ENCODE measurements at places on chromosomes 12 and 14. TPM values are rescaled to one million over a fixed set of nuclear protein-coding genes. Genes with fewer than 3 reads are reported as not detected.
A peak's percentile ranks its signal among the peaks of the same experiment; 100 is the strongest.

Gene SMCO2
- total RNA-seq: not detected

GRCh38 chr12:32437095-32437515 is 37.7 kb downstream of the FGD4 start:
- peak; percentile 83 for DNase-seq

DNA sequence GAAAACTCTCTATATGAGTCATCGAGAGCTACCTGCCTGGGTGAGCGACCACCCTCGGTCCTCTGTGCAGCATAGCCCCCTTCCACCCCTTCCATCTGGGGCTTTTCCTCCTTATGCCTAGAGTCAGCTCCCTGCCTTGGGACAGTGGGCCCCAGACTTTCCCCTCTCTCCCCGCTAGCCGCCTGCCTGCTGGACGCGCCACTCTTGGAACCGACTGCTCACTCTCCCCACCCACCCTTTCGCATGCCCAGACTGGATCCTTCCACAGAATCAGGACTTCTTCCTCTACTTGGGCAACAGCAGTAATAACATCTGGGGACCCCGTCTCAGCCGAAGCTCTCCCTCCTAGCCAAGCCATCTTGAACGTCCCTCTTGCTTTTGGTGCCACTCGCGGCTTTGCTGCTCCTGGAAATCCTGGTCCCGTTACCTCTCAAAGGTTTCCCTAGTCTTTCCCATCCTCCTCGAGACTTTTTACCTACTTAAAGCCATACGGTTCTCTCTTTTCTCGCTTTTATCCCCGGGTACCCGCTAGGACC is 671 bp downstream of the ESYT1 start:
- no peak for DNase-seq

DNA sequence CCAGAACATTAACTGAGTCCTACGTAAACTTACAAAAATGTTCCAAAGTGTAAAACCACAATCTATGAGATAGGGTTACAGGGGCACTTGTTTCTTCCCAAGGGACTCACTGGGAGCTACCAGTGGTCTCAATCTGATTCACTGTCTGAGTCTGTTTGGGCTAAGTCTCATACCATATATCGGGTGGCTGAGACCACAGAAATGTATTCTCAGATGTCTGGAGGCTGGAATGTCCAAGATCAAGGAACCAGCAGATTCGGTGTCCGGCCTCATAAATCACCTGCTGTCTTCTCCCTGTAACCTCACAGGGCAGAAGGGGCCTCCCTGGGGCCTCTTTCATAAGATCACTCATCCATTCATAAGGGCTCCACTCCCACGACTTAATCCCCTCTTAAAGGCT is 616.3 kb upstream of the TMEM132C start:
- DNase-seq: peak; percentile 82

- DNase-seq: no peak
These were observed 1180.6 kb downstream of the VRK1 start for GRCh38 chr14:97977651-97978261.

DNA sequence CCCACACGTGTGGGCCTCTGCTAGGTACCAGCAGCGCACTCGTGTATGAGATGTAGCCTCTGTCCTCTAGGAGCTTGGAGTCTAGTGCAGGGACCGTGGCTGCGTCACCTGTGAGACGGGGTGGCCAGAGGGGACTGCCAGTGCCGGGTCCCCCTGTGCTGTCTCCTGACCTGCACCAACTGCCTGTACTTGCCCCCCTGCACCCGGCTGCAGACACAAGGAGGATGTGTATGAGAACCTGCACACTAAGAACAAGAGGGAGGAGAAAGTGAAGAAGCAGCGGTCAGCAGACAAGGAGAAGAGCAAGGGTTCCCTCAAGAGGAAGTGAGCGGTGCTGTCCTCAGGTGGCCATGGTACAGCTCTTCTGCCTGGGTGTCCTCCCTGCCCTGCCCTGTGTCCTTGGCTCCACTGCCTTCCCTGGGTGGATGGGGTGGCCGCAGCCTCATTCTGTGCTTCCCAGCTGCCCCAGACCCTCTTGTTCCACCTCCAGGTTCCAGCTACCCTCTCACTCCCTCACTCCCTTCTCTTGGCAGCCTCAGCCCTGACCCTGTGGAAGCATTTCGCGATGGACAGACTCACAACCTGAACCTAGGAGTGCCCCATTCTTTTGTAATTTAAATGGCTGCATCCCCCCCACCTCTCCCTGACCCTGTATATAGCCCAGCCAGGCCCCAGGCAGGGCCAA is 9.6 kb downstream of the PTPN6 start:
- DNase-seq: peak; percentile 24

DNA sequence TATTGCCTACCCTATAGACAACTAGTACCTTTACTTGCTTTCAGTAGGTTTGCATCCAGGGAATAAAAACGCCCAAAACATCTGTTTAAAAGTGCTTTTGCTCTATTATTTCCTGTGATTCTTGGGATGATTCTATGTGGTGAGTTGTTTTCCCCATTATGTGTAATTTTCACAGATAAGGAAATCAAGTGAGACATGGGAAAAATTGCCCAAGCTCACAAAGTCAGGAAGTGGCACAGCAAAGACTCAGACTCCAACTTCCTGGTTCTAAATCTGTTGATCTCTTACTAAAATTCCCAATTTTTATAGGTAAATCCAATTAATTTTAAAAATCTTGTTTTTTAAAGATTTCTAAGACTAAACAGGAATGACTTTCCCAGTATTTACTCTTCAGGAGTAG is 39.0 kb downstream of the NID2 start:
- no peak for DNase-seq

DNA sequence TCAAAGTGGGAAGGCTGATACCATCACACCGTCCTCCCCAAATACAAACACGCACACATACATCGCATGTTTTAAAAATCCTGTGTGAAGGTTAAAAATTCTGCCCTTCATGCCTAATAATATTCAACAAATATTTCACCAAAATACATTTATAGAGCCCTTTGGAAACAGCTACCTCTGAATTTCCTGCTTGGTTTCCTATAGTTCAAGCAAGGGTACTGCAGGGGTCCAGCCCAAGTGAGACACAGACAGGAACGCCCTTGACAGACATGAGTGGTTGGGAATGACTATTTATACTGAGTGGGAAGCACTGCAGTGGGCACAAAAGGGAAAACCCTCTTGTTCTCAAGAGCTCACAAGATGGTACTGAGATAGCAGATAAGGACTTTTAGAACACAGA is 51.0 kb downstream of the ST8SIA1 start:
- DNase-seq: no peak

DNA sequence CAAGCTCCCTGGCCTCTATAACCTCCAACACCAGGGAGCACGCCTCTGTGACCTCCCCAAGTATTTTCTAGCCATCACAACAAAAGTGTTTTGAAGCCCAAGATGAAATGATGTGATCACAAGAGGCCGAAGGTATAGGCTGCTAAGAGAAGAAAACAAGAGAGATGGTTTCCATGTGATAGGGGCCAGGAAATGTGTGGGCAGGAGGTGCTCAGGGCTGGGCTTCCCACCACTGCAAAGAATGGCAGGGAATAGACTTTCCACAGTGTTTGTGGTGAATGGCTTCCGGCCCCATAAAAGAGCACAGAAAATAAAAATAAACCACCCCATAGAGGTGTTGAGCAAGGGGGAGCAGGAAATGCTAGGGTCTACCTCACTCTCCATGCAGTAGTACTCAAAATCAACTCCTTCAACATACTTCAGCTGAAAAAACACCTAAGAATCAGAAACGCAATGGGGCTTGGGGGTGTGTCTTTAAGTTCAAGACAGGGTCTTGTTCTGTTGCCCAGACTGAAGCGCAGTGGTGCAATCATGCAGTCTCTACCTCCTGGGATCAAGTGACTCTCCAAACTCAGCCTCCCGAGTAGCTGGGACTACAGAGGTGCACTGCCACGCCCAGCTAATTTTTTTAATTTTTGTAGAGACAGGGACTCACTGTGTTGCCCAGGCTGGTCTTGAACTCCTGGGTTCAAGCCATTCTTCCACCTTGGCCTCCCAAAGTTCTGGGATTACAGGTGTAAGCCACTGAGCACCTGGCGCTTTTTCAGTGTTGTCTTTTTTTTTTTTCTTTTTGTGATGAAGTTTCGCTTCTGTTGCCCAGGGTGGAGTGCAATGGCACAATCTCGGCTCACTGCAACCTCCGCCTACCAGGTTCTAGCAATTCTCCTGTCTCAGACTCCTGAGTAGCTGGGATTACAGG is 27.1 kb downstream of the DAD1 start:
- no peak for DNase-seq

- DNase-seq: peak; percentile 99
These were observed 141.3 kb upstream of the HIF1A start for GRCh38 chr14:61553730-61554641.

DNA sequence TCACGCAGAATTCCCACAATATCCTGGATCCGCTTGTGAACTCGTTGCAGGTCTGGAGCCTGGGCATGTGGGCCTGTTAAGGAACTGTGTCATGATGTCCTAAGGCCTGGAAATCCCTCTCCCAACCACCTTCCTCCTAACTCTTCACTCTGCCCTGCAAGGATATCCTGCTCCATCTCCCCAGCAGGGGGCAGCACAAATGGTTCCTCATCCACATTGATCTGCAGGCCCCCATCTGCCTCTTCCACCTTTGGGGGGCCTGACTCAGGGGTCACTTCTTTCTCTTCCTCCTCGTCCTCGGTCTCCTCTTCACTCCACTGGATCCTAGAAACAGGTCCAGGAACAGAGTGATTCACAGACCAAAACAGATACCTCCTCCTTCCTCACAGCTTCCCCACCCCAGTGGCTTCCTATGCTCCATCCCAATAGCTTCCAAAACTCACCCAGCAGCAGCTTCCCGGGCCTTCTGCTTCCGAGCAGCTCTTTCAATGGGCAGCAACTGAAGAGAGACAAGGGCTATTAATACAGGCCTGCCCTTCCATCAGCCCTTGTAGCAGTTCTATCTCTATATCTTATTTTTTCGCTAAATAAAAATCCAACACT is 4.5 kb downstream of the NOP2 start:
- DNase-seq: peak; percentile 52

- DNase-seq: no peak
These were observed 62.7 kb downstream of the ATG14 start for GRCh38 chr14:55348766-55349453.

Gene SERPINA10
- not detected for total RNA-seq

DNA sequence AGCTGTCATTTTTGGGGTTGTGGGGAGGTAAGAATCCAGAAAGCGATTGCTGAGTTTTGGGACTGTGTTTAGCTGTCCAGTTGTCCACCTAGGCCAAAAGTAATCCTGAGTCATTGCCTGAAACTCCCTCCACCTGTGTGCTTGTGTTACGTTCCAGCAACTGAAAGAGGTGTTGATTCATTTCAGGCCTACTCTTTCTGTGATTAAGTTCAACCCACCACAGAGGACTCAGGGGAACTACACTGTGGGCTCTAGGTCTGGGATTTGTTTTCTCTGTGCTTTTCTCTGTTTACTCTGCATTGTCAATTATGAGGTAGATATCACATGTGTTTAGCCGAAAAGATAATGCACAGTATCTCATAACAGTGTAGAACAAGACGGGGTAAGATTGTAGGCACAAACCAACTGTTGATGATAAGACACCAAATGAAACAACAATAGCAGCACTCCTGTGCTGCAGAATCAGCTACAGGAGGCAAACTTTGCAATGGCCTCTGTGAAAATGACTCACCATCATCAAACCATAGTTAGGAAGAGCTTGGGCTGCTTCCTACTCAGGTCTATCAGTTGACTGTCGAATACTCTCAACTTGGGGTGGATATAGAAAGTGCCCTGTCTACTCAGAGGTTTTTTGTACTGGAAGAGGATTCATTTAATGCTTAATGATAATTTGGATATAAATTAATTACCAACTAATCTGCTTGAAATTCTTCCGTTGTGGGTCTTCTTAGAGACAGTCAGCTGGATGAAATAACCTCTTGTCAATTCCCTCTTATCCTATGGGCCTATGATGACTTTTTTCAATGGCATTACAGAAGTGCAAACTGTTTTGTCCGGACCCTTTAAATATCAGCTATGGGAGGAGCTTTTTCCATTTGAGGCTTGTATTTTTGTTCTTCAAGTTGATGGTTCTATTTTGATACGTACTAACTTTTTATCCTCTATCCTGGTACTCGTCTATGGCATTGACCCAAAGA is 385.9 kb downstream of the BMP4 start:
- DNase-seq: no peak

DNA sequence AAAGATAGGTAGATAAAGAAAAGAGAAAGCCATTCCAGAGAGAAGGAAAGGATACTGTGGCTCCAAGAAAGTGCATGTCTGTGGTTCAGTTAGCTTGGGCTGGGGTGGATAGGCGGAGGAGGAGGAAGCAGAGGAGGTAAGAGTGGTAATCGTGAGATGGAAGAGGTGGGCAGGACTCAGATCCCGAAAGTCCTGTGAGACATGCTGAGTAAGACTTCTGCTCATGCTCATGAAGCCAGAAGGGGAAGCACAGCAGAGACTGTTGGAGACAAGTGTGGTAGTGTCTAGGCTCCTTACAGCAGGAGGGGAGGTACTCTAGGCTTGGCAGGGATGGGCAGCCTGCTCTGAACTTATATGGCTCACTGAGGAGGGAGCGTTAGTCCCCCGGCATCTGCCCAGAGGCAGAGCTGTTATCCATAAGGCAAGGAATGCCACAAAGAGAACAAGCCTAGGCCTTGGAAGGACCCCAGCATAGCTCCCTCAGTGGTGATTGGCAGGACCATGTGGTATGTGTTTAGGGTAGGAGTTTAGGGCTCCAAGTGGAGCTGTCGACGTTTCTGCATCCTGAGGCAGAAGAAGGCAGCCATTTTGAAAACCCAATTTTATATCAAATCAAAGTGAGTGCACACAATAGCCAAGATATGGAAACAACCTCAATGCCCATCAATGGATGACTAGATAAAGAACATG is 135.3 kb downstream of the SMOC1 start:
- peak; percentile 27 for DNase-seq

DNA sequence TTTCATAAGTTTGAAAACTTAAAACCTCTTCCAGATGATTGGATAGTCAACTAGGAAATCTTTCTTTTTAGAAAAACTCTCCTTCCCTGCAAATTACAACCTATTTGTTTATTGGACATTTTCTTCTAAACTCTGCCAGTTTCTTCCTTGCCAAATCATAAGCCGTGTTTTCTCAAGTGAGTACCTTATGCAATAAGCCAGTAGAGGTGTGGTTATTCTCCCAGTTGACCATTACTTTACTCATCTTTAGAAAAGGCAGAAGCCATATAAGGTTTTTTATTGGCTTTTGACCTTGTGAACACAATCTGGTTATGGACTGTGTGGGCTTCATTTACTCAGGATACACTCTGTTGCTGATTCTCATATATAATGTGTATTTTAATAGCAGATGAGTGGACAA is 14.6 kb downstream of the ACTR6 start:
- DNase-seq: no peak

Gene EMP1
- total RNA-seq: 679 TPM

Gene AKAP3
- 0.52 TPM for total RNA-seq

All from LHCN-M2 (cell line).